ENCODE measurements at places on chromosomes 11 and 22.

GRCh38 chr11:24755260-24755839 is 258.5 kb downstream of the LUZP2 start:
- no peak for DNase-seq

DNA sequence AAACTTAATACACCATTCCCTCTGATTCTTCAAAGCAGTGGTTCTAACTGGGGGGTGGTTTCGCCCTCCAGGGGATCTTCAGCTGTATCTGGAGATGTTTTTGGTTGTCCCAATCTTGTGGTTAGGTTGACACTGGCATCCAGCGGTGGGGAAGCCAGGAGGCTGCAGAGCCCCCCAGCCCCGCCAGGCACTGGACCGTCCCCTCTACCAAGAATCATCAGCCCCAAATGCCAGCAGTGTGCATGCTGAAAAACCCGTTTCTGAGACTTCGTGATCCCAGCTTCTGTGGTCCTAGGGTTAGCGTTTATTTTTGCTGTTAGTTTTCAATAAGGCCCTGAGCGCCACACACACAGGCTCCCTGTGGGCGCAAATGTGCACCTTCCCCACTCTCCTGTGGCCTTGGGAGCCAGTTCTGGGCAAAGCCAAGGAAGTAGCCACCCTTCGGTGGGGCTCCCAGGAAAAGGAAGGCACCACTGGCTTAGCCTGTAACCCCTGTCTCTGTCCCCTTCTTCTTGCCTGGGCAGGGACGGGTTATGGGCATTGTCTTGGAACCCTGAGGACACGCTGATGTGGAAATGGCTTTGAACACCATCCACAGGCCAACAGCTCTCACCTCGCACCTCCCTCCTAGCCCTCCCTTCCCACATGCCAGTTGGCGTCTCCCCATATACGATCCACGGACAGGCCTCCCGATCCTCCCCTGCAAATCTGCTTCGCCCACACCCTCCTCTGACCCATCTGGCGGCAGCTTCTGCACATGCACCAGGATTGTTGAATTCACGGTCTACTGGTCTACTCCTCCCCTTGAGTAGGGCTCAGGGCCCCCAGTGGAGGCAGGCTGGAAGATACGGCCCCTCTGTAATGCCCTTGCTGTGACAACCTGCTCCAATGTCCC is 71.4 kb upstream of the CCND1 start:
- no peak for DNase-seq

GRCh38 chr22:44576311-44577260 is 78.6 kb upstream of the RTL6 start:
- no peak for DNase-seq

GRCh38 chr11:117946156-117946841 is 17.1 kb upstream of the TMPRSS13 start:
- DNase-seq = no peak

DNA sequence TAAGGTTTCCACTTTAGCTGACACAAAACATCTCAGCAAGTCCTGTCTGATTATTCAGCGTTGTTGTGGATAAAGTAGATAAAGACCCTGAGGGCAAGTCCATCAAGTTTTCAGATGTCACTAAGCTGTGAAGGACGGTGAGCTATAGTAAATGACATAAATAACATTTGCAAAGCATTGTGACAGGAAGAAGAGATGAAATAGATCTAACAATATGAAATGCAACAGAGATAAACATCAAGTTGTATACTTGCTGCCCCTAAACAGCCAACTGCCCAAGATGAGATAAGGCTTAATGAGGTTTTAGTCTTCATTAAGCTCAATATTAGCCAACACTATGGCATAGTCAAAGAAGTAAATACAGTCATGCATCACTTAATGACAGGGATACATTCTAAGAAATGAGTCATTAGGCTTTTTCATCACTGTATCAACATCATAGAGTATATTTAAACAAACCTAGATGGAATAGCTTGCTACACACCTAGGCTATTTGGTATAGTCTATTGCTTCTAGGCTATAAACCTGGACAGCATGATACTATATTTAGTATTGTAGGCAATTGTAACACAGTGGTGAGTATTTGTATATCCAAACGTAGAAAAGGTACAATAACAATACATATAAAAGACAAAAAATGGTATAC is 625.1 kb upstream of the ANO5 start:
- DNase-seq = no peak

GRCh38 chr11:75537740-75538139 is 12.0 kb upstream of the GDPD5 start:
- no peak for DNase-seq

GRCh38 chr11:65884716-65885092 is 3.6 kb downstream of the FIBP start:
- peak; percentile 45 for DNase-seq

DNA sequence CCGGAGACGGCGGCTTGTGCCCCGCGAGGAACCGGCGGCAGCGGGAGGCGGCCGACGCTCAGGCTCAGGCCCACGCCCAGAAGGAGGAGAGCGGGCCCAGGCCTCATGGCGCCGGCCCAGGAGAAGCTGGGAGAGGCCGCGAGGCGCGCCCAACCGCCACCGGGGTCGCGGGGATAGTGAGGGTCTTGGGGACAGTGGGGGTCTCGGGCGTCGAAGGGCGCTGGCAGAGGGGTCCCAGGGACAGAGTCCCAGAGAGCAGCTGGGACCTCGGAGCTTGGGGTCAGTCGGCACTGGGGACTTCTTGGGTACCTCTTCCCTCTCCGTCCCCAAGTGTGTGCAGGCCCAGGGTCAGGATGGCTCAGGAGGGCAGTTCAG is at the start of gene PKDREJ:
TSS of gene PKDREJ (minus strand) at position 128 of the 375 bp plus-strand sequence. CDS start at position 107, 21 bp downstream.
- no peak for DNase-seq
